ENCODE measurements at places on chromosomes 11 and 22.

DNA sequence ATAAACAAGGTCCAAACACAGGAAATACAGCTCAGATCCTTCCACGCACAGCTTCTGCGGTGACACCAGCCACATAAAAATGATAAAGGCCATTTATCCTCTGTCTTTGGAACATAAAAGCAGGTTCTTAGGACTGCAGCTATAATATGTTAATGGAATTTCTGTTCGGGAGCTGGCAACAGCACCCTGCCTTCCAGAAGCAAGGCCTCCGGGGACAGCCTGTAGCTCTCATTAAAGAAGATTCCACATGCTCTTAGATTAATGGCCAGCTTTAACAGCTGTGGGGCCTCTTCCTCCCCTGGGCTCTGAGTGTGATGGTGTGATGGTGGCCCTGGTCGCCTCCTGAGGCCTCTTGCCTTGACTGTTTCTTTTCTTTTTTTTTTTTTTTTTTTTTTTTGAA, 137.3 kb downstream of the CACNA1I start:
- DNase-seq, result no peak

DNA sequence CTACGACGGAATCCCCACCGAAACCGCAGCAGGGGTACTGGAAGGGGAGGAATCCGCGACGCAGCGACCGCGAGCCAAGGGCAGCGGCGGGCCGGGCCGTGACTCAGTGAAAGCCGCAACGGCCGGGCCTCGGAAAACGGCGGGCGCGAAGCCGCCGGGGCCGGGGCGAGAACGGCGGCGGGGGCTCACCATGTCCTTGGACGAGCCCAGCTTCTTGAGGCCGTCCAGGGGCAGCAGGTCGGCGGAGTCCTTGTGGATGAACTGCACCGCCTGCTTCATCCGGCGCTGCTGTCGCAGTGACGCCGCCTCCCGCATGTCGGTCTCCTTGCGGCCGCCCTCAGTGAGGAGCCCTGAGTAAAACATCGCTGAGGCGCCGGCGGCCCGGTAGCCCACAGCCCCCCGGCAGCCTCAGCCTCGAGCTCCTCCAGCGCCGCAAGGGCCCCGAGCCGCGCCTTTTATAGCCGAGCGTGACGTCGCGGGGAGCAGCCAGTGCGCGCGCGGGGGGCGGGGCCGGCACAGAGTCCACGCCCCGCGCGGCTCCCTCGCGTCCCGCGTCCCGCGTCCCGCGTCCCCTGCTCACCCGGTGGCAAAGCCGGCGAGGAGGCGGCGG, at the start of gene NRIP3:
Gene NRIP3, minus strand, starts transcription at position 429 of the 610 bp plus-strand sequence. Its CDS starts 66 bp downstream, at position 363.
- DNase-seq, result peak; percentile 67

- DNase-seq, result no peak
Measured at GRCh38 chr22:43901976-43902643, 10.3 kb upstream of the PNPLA5 start.

DNA sequence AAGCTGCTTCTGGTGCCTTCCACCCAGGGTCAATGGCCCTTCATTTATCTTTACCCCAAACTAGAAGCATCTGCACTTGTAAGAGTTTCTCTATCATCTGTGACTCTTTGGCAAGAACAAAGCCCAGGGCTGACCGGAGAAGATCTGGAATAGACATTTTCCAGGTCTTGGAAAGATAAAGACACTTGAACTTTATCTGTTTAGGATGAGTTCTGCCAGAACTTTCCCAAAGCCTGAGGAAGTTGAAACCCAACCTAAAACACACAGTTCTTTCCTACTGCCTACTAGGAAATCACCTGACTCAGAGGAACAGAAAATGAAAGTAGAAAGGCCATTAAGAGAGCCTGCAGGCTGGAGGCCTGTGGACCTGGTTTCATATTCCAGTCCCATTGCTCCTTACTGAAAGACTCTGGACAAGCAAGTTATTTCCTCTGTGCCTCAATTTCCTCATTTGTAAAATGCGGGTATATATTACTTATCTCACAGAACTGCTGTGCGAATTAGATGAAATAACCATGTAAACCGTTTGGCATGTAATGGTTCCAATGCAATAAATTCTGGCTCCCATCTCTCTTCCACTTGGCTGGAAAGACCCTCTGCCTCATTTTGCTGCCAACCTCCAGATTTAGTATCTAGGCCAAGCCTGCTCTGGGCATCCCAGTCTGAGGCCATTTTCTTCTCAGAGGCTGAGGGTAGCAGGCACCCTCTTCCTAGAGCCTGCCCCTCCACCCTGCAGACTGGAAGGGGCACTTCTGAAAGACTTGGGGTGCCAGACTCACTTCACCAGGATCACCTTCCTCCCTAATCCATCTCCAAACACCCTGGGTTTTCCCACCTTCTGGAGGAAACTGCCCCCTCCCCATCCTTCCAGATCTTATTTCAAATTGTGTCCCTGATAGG, 1.2 kb downstream of the UBE2L6 start:
- no peak for DNase-seq

- no peak for DNase-seq
Measured at GRCh38 chr11:16880184-16880801, 133.9 kb downstream of the PLEKHA7 start.

GRCh38 chr11:17585911-17586695, 39.0 kb downstream of the OTOG start:
- no peak for DNase-seq

- no peak for DNase-seq
Measured at GRCh38 chr11:108501396-108501795, 3.2 kb upstream of the POGLUT3 start.

GRCh38 chr11:119505861-119506260, 82.9 kb upstream of the THY1 start:
- no peak for DNase-seq

- DNase-seq, result no peak
Measured at GRCh38 chr22:49564666-49565515, 262.8 kb downstream of the BRD1 start.

DNA sequence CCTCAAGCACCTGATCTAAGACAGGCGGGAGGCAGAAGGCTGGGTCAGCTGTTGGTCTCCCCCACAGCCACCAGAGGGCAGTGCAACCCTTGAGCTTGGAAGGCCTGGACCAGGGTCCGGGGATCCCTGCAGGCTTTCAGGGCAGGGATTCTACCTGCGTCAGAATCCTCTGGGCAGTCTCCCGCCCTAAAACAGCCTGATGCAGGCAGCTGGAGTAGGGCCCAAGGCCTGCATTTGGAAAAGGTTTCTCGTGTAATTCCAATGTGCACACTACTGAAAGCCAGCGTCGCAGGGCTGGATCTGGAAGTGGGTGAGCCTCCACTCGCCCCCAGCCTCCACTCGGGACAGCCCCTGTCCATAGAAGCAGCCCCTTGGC, 31.8 kb downstream of the BID start:
- DNase-seq, result peak; percentile 59

DNA sequence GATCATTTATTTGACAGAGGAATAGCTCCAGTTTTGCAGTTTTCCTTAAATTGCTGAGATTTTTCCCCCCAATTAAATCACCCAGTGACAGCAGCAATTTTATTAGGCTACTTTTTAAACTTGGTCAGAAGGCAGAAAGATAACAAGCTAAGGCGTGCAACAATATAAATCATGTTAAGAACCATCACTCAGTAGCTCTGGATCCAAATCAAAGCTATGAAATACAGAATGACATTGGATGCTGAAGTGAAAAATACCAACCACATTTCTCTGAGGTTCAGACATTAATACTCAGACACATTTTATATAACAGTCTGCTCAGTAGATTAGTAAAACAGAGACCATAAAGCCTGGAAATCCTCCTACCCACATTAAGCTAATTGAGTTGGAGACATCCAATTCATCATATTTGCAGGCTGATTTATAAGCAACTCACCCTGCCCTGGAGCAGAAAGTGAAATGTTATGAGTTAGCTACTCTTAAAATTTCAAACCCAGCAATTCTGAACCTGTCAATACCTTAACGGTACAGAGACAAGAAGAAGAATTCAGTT, 1108.4 kb downstream of the DLG2 start:
- no peak for DNase-seq

- DNase-seq, result no peak
Measured at GRCh38 chr11:27757953-27758352, 57.7 kb upstream of the BDNF start.

GRCh38 chr11:10609636-10610035, 41.2 kb upstream of the LYVE1 start:
- DNase-seq, result no peak

DNA sequence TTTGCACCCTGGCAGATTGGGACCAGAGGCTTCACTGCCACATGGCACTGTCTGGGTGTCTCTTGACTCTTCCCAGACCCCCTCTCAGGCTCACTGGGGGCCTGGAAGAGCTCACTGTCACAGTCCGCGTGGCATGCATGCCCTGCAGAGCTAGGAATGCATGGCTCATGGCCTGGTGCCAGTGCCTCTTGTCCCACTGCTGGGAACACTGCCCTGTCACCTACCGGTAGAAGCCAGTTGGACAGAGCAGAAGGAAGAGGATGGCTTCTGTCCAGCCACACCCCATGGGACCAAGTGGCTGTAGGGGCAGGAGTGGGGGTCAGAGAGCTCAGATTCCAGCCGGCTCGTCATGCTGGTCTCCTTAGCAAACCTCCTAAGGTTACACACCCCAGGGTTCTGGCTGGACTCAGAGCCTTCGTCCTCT, 29.7 kb downstream of the MB start:
- no peak for DNase-seq

- DNase-seq, result no peak
Measured at GRCh38 chr11:67252831-67253239, 13.4 kb upstream of the GRK2 start.

Data from stimulated activated CD4-positive, alpha-beta T cell treated with anti-CD3 and anti-CD28 coated beads, TNF-alpha, amount 100 ng/mL, for 24 hours (primary cell).